ENCODE measurements at places on chromosomes 7 and 10.

DNA sequence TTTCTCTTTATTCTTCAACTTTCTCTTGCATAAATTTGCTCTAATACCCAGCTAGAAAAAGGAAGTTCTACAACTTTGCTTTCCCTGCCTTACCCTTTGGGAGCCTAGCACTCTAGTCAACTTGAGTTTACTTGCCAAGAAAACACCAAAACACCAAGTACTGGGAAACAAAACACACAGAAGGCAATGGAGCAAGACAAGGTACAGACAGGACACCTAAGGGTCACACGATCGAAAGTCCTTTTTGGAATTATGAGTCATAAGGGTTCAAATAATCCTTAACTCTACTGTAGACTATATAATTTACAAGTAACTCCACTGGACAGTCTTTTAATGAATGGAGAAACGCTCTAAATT lies 42.6 kb upstream of the ANAPC16 start:
- DNase-seq, result peak; percentile 30

- no peak for DNase-seq
Measured at GRCh38 chr7:33486633-33487032, 357.3 kb downstream of the BBS9 start.

- DNase-seq, result peak; percentile 27
Measured at GRCh38 chr10:31526681-31527080, 207.7 kb downstream of the ZEB1 start.

- no peak for DNase-seq
Measured at GRCh38 chr10:100468978-100469377, 6.2 kb downstream of the WNT8B start.

DNA sequence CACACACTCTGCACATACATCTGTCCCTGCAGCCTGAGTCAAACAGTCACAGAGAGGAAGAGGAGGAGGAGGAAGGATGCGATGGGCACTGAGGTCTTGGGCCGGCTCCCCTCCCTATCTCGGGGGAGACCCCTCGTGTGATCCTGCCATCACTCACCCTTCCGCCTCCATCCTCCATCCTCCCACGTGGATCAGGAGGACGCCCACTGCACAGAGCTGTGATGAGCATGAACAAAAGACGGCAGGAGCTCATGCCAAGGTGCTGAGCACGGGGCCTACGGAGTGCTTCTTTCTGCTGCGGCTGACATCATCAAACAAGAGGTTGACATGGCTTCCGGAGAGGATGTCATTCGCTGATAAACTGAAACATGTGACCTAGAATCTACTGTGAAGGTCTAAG lies 68.0 kb downstream of the DIP2C start:
- no peak for DNase-seq

DNA sequence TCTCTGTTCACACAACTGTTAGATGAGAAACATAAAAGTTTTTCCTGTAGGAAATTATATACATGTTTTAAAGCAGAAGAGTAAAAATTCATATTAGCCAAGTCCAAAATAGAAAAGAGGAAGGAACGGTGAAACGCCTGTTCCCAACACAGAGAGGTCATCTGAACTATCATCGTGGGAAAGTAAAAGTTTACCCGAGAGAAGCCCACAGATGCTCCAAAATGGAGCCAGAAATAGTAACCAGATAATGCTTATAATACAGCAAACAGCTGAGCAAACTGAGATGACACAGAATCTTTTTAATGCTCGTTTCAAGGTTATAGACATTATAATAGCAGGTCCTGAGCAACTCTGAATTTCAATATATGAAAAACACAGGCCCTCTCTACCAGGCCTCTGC lies 24.5 kb downstream of the FRMD4A start:
- peak; percentile 16 for DNase-seq

DNA sequence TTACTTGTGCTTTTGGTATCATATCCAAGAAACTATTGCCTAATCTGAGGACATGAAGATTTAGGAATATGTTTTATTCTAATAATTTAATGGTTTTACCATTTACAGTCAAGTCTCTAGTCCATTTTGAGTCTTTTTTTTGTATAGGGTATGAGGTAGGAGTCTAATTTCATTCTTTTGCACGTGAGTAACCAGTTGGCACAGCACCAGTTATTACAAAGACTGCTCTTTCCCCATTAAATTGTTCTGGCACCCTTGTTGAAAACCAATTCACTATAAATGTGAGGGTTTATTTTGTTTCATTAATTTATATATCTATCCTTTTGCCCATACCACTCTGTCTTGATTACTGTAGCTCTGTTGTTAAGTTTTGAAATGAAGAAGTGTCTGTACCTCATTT lies 381.6 kb downstream of the SUGCT start:
- no peak for DNase-seq

DNA sequence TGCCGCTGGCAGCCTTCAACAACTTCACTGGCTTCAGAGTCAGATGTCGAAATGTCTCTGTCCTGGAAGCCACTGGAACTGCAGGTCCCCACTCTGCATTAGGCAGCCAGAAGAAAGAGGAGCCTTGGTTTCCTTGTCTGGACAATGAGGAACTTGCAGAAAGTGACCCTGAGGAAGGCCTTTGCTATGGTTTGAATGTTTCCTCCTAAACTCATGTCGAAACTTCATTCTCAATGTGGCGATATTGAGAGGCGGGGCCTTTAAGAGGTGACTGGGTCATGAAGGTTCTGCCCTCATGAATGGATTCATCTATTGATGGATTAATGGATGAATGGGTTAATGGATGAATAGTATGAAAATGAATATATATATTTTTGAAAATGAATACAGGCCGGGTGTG lies 61.6 kb upstream of the GPR26 start:
- DNase-seq, result peak; percentile 5

DNA sequence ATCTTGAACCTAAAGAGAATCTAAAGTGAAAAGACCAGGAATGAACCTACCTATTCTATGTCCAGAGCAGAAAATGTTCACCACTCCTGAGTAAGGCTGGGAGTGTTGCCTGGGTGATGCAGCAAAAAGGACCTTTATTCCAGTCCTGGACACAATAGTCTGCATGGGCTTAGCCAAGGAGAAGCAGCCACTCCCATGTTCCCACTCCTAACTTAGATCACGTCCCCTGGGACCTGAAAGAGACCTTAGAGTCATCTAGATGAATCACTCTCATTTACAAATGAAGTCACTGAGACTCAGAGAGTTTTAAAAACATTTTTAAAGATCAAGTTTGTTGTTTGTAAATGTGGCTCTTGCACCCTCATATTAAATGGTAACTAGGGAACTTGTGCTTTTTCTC lies 763.4 kb downstream of the KCNMA1 start:
- DNase-seq, result peak; percentile 23

DNA sequence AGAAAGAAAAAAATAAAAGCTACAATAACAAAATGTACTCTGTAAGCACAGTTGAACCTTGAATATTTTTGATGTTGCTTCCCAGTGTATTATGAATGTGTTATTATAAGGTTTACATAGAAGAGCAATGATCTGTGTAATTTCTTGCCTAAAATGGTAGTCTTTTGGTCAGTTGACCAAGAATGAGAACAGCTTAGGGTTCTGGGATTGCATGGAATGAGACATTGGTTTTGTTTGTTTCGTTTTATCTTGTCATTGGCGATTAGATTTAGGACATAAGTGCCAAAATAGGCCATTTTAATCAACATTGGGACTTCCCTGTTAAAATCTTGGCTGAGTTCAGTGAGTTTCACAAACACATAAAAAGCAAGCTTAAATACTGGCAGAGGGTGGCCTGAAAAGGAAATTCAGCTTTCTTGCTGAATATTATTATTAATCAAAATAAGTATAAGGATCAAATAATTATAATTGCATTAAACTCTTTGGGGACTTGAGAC lies 49.1 kb upstream of the GLCCI1 start:
- no peak for DNase-seq

DNA sequence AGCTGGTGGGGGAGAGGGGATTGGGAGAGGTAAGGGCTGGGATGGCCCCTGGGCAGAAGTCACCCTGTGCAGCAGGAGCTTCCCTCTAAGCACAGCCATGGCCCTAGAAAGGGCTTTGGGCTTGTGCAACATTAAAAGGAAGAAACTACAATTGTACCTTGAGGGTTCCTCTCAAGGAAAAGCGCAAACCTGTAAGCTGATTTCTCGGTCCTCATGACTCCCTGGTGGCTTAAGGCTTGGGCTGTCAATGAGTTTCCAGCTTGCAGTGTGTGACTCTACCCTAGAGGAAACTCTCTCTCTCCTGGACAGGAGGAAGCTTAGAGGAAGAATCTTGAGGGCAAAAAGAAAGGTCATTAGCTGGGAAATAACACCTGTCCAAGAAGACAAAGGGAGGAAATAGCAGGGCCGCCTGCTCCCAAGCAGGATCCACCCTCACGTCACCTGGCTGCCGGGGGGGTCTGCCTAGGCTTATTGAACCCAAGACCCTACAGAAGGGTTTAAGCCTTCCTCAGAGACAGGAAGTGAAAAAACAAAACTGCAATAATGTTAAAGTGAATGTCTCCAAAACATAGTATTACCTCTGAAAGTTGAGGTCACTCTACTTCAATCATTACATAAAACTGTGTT lies 112.5 kb downstream of the WDR11 start:
- no peak for DNase-seq

GRCh38 chr7:17558135-17558534 lies 259.7 kb downstream of the AHR start:
- no peak for DNase-seq

DNA sequence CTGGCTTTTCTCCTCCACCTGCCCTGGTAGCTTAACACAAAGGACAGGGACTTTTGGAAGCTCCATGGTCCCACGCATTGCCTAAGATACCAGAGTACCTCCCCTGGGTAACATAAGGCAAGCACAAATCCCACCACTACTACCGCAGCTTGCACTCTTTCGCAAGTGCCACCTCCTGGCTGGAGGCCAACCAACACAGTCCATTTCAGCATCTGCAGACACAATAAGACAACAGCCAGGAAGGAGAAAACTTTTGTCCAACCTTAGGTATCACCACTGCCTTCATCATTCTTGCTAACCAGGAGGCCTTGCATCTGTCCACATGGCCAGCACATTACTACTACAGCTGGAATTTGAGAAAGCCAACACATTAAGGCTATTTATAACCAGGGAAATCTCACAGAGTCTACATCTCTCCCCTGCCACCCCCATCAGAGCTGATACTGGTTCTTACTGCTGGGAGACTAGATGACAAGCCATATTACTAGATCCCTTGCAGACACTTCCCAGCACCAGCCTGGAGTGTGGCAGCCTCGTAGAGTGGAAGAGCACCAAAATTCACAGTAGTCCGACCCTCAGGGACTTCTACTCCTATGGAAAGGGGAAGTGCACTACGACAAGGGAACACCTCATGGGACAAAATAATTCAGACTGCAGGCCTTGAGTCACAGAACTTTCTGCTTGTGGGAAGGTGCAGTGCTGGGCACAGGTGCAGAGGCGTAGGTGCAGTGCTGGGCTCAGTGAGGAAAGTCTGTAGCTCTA lies 39.8 kb upstream of the CDK13 start:
- no peak for DNase-seq

GRCh38 chr7:157020514-157021070 lies 10.1 kb upstream of the MNX1 start:
- no peak for DNase-seq

GRCh38 chr10:61752111-61753011 lies 89.6 kb downstream of the CABCOCO1 start:
- DNase-seq, result peak; percentile 65

Data from suppressor macrophage treated with lipopolysaccharide for 4 hours (primary cell).